Fibroblast of pulmonary artery (primary cell): ENCODE measurements at places on chromosomes 7 and 10.

GRCh38 chr10:93871671-93872204 is 22.0 kb upstream of the SLC35G1 start:
- DNase-seq, result no peak

- peak; percentile 49 for DNase-seq
These were observed 203.1 kb upstream of the NEBL start for GRCh38 chr10:21100190-21100589.

DNA sequence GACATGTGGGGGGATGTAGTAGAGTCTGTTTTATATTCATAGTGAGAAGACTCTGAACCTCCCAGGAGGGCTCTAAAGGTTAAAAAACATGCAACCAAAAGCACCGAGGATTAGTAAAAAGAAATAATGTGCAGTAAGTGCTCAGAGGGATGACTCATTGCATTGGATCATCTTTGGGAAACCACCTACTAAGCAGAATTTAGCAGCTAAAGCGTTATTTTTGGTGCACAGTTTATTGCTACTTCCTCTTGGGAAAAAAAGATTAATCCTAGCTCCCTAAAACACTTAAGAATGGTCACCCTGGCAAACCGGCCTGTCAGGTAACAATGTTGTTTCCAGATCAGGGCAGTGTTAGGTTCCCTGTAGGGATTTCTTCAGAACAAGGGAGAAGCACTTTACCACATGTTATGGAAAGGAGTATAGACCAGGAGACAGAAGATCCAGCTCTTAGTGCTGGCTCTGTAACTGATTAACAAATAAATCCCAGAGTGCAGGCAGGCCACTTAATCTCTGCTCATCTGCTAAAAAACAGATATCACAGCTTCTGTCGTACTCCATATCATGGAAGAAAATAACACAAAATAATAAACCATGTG is 44.8 kb upstream of the FAM133B start:
- peak; percentile 76 for DNase-seq

DNA sequence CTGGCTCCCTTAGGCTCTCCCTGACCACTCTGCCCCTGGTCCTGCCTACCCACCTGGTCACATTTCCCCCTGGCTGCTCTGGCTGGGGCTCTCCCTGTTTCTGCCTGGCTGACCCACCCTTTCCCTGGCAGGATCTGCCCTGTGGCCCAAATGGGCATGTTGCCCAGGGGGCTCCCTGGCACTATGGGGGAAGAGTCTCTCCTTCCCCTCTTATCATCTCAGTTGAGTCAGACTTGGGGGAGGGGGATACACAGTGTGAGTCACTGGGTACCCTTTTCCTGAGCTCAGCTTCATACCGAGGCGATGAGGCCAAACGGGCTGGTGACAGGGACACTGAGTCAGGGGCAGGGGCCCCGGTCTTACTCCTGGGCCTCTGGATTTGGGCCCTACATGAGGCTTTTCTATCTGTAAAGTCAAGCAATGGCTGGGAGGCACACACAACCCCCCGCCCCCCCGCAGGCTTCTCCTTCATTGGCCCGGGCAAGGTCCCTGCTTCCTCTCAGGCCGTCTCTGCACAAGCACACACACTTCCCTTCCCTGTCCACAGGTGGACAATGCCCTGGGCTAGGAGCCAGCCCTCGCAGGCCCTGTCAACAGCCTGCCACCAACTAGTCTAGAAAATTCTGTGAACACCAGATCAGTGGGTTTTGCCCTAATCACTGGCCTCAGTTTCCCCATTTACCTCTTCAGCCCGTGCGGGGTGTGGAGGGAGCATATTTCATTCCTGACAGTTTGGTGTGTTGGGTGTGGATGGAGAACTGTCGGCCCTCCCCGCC is 627 bp upstream of the FLNC start:
- DNase-seq, result peak; percentile 40

GRCh38 chr7:141231018-141231792 is 157.3 kb downstream of the TMEM178B start:
- peak; percentile 1 for DNase-seq

DNA sequence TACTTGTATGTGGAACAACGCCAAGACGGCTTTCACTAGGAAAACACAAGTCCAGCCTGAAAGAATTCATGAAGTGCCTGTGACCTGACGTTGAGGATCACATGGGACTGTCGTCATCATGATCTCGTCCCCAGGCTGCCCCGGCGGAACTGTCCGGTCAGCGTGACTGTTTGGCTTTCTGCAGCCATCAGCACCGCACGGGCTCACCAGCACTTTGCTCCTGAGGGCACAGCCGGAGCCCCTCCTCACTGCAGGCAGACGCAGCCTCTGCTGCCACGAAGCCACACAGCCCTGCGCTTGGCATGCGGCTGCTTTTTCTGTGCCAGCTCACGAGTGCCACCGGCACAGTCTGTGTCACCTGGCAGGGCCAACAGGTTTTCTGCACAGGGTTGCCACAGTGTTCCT is 9.4 kb upstream of the GET4 start:
- peak; percentile 51 for DNase-seq

DNA sequence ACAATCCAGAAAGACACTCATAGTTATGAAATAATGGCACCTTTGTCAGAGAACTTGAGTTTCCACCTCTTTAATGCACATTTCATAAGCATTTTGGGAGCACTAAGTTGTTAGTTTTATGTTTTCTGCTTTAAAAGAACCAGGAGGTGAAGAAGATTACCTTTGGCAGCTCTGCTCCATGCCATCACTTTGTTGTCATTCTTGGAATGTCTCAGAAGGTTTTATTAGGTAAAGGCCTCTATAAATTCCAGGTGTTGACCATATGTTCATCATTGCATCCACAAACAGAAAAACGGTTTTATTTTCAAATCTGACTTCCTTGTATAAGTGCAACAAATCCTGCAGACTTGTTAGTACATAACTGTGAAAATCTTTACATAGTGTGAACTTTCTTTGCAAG is 424.8 kb downstream of the MDFIC start:
- no peak for DNase-seq

DNA sequence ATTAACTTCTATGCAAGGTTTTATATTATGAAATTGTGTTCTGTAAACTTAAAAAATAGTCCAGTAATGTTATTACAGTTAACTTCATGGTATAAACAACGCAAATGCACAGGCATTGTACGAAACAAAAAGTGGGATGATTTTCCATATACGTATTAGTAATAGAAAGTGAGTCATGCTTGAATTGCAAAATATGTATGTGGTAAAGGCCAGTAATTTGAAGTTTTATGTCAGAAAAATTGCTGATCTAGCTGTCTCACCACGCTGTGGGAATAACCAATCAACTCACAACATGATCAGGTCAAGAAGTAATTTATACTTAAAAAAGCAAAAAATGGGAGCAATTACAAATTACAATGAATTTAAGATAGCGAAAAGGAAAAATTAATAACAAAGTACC is 37.0 kb upstream of the GLI3 start:
- peak; percentile 73 for DNase-seq

- DNase-seq, result peak; percentile 7
These were observed 256.9 kb downstream of the MDFIC start for GRCh38 chr7:115178835-115179234.

DNA sequence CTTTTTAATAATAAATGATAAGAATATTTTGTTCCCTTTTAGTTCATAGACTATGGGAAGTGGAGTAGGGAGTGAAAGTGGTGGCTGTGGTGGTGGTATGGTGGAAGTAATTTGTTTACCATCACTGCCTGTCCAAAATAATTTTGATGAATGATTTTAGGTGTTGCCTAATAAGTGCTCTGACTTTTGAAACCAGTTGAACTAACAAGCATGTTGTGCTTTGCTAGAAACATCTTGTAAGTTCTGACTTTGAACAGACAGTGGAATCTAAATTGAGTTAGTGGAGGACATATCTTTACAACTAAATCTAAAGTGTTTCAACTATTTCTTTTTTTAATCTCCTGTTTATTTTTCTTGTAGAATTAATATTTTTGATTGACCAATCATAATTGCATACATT is 49.7 kb downstream of the ZEB1 start:
- peak; percentile 27 for DNase-seq

GRCh38 chr10:2431961-2432360 is 635.4 kb upstream of the PFKP start:
- no peak for DNase-seq

DNA sequence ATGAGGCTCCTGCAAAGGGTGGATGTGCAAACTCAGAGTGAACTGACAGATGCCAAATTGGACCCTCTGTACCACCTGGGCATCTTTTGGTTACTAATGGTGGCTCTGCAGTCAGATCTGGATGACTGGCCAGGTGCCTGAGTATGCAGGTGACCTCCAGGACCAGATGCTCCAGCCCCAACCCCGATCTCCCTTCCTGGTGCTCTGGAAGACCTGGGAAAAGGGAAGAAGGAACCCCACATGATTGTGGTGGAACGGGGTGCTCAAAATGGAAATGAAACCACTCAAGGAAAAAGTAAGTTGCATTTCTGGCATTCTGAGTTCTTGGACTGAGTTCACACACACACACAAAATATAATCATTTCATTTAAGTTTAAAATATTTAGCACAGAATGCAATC is 9.8 kb upstream of the AEBP1 start:
- DNase-seq, result peak; percentile 19
